Kidney epithelial cell (primary cell): ENCODE measurements at places on chromosomes 5 and 9. TPM values are rescaled to one million over a fixed set of nuclear protein-coding genes. Genes with fewer than 3 reads are reported as not detected.

WNK2 gene
- total RNA-seq = 9.7 and 17.1 TPM in 2 replicates

FAM78A gene
- total RNA-seq = 1.0 and 1.9 TPM in 2 replicates

NRG2 gene
- total RNA-seq = 0.07 TPM in 1 of 2 replicates, not detected in the other

PCDHGB3 gene
- total RNA-seq = 1.3 and 3.6 TPM in 2 replicates

NDOR1 gene
- total RNA-seq = 19.1 and 28.6 TPM in 2 replicates

SPINK5 gene
- 0.04 and 5.6 TPM in 2 replicates for total RNA-seq

ALDH1A1 gene
- 1.6 and 3.6 TPM in 2 replicates for total RNA-seq

SPATA31C1 gene
- total RNA-seq = not detected in 2 replicates

CBY3 gene
- total RNA-seq = not detected in 2 replicates

TAF11L2 gene
- not detected in 2 replicates for total RNA-seq

TMEM38B gene
- total RNA-seq = 11.3 and 12.0 TPM in 2 replicates

C8G gene
- total RNA-seq = not detected in 2 replicates

DNA sequence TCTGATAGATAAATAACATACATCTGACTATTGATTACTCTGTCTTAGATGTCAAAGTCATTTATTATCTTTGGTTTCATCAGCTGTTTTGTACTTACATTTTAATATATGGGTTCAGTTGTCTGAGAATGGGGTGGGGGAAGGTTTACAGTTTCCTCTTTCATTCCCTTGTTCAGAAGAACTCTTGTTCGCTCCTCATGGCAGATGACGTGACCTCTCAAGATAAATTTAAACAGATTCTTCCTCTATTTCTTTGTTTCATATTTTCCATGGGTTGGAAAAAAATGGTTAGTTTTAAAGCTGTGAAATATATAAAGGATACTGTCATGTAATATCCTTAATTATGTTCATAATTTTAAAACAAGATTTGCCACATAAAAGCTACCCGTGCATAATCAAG lies 61.4 kb downstream of the TSSK1B start:
- no peak for DNase-seq

DNA sequence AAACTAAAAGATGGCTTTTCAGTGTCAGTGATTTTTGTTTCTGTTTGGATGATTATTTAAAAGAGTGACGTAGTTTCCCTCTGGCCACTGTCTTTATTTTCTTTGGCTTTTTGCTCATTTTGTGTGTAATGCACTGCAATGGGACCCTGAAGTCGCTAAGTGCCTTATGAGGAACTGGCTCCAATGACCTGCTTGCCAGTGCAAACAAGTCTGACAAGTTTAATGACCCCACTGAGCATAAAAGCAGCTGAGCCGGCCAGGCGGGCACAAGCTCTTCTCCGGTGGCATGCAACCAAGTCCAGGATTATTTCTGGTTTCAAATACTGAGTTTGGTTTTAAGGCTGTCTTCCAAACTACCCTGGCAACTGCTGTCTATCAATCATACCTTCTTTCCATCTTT lies 15.6 kb upstream of the GNA14 start:
- DNase-seq = peak; percentile 9

- no peak for DNase-seq
Measured at GRCh38 chr9:37293664-37294524, 128.6 kb upstream of the GRHPR start.

DNA sequence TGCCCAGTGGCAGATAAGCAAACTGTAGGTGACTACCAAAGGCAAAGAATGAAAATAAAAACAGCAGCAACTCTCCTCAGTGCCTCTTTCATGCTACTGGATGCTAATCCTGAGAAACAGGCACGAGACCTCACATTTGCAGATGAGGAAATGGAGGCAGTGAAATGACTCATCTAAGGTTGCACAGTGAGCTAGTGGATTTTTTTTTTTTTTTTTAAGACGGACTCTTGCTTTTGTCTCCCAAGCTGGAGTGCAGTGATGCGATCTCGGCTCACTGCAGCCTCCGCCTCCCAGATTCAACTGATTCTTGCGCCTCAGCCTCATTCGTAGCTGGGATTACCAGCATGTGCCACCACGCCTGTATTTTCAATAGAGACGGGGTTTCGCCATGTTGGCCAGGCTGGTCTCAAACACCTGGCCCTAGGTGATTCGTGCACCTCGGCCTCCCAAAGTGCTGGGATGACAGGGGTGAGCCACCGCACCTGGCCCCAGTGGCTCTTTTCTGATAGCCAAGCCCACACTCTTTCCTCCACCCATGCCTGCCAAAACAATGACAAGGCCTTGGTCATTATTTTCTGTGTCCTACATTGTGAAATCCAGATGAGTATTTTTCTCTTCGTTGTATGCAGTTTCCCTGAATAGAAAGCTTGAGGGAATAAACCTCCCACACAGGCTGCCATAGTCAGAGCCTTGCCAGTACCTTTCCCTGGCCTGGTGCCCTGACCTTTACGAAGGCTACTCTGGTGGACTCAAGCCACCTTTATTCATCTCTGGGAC lies 19.2 kb downstream of the DOCK2 start:
- DNase-seq = no peak

- no peak for DNase-seq
Measured at GRCh38 chr5:37975531-37975930, 135.7 kb upstream of the GDNF start.

- DNase-seq = no peak
Measured at GRCh38 chr9:3043369-3043768, 199.5 kb upstream of the PUM3 start.

- DNase-seq = no peak
Measured at GRCh38 chr5:72234265-72234700, 85.8 kb downstream of the MRPS27 start.

DNA sequence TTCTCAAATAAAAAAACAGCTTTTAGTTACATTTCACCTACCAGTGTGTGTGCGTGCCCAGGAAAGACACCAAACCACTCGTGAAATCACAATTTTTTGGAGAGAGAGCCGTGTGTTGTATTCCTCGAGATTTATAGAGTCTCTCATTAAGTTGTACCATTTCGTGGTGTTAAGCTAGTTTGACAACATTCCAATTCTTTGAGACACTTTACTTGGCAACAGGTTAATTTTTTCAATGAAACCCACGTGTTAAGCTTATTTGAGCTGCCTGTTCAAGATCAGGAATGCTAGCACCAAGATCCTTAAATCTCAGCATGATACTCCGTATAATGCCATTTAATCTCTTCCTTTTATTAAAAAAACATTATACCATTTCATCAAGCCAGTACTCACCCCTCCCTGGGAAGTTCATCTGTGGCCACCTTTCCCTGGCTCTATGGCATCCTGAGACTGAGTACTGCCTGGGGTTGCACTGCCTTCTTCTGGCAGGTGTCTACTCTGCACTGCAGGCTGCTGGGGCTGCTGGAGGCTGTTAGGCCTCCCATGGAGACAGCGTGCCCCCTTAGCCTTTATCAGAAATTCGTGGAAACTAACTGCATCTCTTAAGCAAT lies 143.7 kb downstream of the ARHGAP26 start:
- DNase-seq = no peak

DNA sequence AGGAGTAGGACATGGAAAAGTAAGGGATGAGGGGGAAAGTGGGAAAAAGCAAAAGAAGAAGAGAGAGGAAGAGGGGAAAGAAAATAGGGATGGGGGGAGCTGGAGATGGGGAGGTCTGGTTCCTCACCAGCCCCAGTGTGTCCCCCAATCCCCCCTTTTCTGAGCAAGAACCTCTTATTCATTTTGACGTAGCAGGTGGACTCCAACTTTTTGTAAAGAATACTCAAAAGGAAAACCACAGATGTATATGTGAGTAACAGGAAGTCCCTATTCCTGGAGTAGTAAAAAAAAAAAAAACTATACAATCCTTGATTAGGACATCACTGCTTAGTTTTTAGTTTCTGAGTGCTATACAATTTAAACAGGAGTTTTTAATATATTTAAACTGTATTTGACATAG lies 3.9 kb upstream of the CFAP95 start:
- DNase-seq = no peak

- no peak for DNase-seq
Measured at GRCh38 chr5:35083150-35083549, 35.4 kb upstream of the AGXT2 start.

DNA sequence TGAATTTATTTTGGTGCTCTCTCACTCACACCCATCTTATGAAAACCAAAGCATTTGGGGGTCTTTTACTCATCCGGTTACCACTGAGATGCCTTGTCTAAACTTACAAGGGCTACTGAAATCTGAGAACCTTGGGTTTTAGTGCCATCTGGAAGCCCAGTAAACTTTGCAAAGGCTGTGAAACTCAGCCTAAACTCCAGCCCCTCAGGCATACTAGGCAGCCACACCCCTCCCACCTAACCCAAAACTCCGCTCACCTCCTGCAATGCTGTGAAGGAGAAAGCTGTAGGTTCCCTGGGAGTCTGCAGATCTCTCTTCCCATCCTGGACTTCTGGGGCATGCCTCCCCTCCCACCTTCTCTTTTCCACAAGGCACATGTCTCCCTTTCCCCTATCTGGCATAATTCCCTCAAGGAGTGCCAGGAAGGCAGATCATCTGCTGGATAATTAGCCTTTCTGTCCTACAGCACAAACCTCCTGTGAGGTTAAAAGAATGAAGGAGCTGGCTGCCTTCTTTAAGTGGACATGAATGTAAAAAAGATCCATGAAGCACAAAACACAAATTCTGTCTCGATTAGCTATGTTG lies 71.5 kb upstream of the ANXA1 start:
- no peak for DNase-seq

GRCh38 chr9:4228606-4229005 lies 71.3 kb downstream of the GLIS3 start:
- DNase-seq = no peak

DNA sequence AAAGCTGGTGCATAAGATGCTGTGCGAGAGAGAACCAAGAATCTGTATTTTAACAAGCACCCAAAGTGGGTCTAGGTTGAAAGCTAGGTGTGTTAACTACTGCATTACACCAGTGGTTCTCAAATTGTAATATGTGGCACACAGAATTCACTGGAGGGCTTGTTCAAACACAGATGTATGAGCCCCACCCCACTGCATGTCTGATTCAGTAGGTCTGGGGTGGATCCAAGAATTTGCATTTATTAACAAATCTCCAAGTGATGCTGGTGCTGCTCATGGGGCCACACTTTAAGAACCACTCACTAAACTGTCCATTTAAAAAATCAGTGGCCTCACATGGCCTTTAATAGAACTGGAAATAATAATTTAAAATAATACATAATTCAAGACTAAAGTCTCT lies 40.4 kb downstream of the LPAR1 start:
- DNase-seq = no peak

DNA sequence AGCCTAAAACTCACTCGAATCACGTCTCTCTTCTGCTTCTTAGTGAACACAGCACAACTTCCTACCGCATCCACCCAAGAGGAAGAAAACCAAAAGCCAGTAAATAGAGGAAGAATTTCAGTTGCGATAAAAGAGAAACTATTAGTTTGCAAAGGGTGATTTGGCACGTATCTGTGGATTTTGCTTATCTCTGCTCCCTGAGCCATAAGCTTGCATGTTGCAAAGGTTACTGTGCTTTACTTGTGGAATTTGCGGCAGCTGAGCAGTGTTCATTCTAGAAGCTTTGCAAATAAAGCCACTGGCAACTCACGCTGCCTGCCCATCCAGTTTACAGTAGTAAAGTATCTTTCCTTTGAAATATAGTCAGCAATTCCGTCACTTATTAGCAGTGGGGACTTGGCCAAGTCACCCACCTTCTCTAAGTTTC lies 149.0 kb upstream of the PCA3 start:
- DNase-seq = no peak
